ENCODE measurements at places on chromosomes 6 and 20. TPM values are rescaled to one million over a fixed set of nuclear protein-coding genes. Genes with fewer than 3 reads are reported as not detected.

Gene KCNK5
- total RNA-seq: not detected

DNA sequence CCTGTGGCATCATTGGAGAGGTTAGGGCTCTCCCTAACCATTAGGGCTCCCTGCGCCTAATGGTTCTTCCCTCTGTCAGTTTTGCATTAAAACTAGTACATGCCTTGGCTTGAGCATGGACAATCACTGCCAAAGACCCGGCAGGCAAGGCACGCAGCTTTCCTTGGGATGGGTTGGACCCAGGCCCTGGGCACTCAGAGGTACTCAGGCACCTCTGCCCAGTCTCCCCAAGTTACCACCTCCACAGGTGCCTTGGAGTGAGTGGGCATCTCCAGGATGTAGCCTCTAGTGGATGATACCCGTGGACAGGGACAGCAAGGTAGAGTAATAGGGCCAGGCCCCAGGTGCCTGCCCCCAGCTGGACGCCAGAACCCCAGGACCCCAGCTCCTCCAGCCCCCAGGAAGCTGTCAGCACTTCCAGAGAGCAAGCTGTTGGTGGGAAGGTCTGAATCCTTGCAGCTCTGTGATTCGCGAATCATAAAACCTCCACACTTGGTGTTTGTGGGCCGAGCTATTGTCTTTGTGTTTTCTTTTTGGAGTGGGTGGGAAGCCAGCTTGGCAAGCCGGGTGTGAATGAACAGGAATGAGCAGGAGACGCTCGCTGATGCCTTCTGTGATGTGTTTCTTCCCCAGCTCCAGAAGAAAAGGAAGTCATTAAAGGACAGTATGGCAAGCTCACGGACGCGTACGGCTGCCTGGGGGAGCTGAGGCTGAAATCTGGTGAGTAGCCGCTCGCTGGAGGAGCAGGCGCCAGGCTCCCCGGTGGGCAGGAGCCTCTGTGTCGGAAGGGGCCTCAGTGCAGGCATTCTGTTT, 35.1 kb downstream of the SYNJ2 start:
- DNase-seq: no peak

- DNase-seq: no peak
Measured at GRCh38 chr6:20763296-20763695, 229.0 kb downstream of the CDKAL1 start.

DNA sequence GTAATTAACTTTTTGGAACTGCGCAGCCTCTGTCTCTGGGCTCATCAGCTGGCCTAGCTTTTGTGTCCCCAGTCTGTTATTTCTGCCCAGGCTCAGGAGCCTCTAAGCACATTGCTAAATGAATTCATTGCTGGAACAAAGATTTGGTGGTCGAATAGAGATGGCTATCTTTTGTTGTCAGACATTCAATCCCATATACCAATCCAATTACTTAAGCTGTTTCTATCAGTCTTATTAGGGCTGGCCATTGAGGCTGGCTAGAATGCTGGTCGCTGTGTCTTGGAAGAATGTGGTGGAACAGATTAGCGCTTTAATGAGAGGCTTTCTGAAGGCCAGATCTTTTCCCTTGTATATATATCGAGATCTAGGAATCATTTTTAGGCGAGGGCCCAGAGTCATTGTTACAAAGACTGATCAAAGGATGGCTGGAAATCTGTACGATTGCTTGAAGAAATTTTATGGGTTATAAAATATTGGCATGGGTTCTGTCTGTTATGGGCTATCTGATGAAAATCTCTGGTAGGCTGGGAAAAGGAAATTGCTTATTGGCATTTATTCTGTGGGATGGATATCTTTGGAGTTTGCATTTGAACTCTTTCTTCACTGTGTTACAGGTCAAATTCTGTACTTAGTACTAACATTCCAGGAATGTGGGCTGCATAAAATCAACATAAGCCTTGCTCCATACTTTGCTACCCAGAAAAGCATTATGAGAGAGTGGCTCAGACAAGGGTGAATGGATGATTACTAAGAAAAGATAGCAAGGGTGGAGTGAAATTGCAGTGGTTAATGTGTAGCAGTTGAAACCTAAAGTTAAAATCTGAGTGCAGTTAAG, 34.8 kb upstream of the JAG1 start:
- no peak for DNase-seq

- DNase-seq: peak; percentile 85
Measured at GRCh38 chr6:158853072-158853879, 34.1 kb upstream of the EZR start.

All from OCI-LY7 (cell line).